Aorta (tissue), 5 donors: ENCODE measurements at places on chromosomes 5 and 9.
A peak's percentile ranks its signal among the peaks of the same experiment; 100 is the strongest.

- no peak for DNase-seq
Measured at GRCh38 chr9:135903358-135903656, 4.0 kb downstream of the CAMSAP1 start.

- no peak for DNase-seq
Measured at GRCh38 chr5:79255786-79256557, 20.0 kb downstream of the JMY start.

GRCh38 chr9:12658531-12659209 lies 34.5 kb upstream of the TYRP1 start:
- DNase-seq, result no peak

DNA sequence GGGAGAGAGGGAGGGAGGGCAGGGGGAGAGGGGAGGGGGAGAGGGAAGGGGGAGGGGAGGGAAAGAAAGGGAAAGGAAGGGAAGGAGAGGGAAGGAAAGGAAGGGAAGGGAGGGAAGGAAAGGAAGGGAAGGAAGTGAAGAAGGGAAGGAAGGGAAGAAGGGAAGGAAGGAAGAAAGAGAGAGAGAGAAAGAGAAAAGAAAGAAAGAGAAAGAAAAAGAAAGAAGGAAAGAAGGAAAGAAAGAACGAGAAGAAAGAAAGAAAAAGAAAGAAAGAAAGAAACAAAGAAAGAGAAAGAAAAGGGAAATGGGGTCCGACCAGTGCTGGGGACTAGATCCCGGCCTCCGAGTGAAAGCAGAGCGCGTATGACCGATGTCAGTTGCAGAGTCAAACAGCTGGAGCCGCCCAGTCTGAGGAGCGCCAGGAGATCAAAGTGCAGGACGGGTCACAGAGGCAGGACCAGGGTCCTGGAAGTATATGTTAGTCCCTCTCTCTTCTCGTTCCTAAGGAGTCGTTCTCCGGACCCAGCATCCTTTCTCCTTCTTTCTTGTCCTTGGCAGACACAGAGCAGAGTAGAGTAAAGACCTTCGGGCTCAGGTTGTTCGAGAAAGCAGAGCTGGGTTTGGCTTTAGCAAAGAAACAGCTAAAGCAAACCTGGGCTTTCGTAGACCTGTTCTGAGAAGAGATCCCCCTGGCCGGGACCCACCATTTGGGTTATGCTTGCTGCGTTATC lies 305.4 kb upstream of the MSX2 start:
- no peak for DNase-seq

GRCh38 chr9:120394058-120394669 lies 185.8 kb downstream of the CDK5RAP2 start:
- no peak for DNase-seq

DNA sequence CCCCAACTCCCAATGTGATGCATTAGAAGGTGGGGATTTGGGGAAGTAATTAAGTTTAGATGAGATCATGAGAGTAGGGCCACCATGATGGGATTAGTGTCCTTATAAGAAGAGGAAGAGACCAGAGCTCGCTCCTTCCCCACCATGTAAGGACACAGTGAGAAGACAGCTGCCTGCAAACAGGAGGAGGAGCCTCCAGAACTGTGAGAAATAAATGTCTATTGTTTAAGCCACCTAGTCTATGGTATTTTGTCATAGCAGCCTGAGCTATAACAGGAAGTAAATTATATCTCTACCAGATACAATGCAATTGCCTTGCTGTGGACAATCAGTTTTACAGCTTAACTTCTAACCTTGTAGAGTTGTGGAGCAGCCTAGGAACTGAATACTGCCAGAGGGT lies 58.0 kb downstream of the ANKRD33B start:
- DNase-seq, result no peak

DNA sequence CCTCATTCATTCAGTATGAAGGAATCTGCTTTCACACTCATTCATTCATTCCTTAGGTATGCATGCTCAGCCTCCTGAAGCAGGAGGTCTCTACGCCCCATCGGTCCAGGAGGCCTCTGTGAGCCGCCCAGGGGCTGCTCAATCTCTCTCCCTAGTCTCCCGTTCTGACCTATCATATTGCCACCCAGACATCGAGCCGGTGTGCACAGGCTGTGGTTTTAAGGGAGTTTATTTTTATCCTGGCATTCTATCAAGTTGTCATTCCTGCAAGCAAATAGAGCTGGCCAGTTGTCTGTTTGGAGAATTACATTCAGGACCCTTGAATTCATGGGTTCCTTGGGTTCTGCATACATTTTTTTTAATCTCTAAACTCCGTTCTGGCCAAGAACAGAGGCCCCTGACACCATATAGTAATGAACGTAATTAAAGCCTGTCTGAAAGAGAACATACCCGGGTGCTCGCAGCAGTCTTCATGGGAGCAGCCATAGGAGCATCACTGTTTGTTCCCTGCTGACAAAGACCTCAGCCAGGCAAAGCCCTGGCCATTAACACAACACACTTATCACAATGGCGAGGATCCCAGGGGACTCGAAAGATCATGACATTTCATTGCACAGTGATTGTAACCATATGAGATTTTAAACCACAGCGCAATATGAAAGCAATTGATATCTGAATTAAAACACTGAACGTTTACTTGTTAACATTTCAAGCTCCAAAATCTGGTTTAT lies 80.9 kb downstream of the ADAMTS16 start:
- DNase-seq, result no peak

DNA sequence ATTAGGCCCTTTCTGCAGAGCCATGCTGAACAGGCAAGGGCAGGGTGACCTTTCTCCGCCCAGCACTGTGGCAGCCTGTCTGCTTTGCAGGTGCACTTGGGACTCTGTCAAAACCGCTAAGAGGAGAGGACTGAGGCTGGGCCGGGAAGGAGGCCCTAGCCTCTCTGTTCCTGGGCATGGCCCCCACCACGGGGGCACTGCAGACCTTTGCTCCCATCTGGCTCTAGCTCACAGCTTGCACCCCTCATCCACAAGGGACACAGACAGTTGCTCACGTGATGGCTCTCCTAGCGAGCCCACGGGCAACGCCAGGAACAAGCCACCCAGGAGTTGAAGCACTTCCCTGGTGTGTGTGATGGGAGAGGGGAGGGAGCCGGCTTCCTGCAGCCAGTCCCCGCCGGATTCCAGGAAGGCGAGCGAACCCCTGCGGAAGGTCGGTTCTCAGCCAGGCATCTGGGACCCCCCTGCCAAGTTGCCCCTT lies 43.0 kb upstream of the FCN1 start:
- no peak for DNase-seq

DNA sequence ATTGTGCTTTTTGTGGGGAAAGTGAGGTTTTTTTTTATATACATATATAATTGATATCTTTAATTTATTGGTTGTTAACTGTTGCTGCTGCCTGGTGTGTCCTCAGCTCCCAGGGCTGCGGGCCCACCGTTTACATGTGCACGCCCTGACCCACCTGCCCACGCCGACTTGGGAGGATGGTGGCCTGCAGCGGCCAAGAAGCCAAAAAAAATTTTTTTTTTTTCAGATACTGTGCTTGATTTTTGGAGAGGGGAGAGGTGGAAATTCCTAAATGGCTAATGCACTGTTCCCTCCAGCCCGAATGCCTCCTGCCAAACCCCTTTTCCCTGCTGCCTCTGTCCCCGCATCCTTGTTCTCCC lies 32.0 kb upstream of the HMCN2 start:
- DNase-seq, result peak; percentile 38

DNA sequence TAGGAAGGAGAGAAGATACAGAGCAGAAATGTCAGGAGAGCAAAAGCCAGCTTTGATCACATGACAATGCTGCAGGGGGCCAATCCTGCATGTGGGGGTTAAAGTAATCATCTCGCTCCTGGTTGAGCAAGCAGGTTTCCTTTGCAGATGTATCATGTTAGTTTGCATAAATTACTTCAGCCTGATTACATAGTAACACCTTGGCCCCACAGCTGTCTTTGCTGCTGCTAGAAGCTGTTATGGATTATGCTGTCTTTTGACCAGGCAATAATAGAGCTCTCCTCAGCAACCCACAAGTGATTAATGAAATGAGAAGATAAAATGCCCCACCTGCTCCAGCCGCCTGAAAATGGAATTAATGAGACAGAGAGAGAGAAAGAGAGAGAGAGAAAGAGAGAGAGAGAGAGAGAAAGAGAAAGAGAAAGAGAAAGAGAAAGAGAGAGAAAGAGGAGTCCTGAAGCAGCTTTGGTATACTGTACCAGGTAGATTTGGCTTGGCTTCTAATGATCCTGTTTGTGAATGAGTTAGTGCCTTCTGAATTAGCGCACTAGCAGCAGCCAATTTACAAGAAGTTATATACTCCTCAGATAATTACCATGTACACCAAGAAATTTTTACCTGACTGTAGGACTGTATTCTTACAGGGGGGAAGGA lies 174.3 kb upstream of the RORB start:
- no peak for DNase-seq
